T-helper 1 cell (primary cell): ENCODE measurements at places on chromosomes 6 and 20.

GRCh38 chr20:14569641-14570040 lies 232.2 kb upstream of the FLRT3 start:
- DNase-seq: no peak

GRCh38 chr6:100913400-100914276 lies 32.5 kb upstream of the ASCC3 start:
- DNase-seq: no peak

DNA sequence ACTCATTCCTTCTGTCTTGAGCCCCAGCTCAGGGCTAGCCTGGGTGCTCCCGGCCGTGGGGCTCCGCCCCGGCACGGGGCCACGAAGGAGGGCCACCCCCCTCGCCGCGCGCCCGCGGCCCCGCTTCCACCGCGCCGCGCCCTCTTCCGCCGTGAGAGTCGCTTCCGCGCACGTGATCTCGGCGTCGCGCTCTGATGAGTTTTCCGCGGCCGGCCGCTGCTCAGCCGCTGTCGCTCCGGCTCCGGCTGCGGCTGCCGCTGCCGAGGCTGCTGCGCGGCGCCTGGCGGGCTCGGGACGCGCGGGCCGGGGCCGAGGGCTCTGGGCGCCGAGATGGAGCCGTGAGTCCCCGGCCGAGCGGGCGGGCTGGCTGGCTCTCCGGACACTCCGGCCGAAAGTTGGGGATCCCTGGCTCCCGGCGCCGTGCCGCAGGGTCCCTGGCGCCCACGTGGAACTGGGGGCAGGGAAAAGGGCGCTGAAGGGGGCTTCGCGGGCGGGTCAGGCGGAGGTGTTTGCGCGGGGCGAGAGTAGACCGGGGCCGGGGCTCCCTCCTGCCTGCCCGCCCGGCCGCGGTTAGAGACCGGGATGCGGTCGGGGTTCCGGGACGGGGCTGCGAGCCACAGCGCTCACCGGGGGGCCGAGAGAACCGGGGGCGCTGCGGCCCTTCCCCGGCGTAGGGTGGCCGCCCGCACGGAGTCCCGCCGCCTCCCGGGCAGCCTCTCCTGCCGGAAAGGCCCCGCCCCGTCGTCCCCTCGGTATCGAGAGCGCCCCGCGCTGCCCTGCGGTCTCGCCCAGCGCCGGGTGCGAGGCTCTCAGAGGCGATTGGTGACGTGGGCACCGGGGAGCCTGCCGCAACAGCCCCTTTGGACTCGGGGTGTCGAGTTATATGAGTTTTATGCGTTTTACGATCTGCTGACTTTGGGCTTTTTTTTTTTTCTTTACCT lies at the start of gene TMEM181:
Gene TMEM181, plus strand, starts transcription at position 197 of the 941 bp plus-strand sequence. Its CDS starts 134 bp downstream, at position 331.
- DNase-seq: peak; percentile 81

- no peak for DNase-seq
These were observed 48.5 kb downstream of the RPF2 start for GRCh38 chr6:111030008-111031007.

GRCh38 chr6:105753620-105754211 lies 332.4 kb upstream of the PRDM1 start:
- DNase-seq: no peak

DNA sequence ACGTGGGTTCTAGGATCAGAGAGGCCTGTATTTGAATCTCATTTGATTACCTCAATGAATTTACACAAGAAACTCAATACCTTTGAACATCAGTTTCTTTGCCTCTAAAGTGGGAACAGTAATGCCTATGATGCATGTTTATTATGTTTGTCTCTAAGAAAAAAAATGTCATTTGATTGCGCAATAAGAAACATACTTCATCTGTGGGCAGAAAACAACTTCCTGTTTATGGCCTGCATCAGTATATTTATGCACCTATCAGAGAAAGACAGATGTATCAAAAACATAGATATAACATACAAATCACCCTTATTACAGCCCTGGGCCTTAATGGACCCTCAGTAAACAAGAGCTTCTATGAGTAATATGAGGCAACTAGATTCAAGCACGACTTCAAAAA lies 516.4 kb upstream of the ARID1B start:
- DNase-seq: no peak

GRCh38 chr6:43280234-43280633 lies 17.8 kb upstream of the SLC22A7 start:
- no peak for DNase-seq

- no peak for DNase-seq
These were observed 74.6 kb downstream of the TMEM244 start for GRCh38 chr6:129786548-129786947.

- no peak for DNase-seq
These were observed 81.5 kb upstream of the F13A1 start for GRCh38 chr6:6402006-6402405.

DNA sequence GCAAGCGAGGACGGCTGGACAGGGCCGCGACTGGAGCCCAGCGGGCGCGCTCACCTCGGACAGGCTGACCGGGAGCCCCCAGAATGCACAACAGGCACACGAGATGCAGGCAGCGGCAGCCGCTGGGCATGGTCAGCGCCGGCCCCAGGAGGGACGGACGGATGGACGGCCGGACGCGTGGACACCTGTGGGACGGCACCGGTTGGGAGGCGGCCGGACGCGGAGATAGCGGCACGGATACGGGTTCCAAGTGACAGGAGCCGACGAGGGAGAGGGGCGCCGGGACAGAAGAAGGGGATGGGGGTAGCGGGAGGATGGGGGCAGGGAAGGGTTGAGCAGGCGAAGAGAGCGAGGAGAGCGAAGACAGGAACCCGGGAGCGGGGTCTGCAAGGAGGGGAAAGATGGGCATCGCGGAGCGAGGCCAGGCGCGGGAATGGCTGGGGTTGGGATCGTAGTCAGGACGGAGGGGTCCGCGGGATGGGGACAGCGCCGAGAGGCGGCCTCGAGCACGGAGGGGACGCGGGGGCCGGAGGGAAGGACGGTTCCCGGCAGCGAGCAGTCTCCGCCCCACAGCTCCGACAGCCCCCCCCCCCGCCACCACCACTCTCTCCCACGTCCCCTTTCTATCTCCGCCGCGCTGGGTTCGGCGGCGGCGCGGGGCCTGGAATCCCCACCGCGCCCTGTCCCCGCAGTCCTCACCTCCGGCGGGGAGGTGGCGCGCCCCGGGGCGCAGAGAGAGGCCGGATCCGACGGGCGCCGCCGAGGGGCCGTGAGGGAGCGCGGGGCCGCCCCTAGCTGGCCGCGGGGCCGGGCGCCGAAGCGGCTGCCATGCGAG lies 435 bp downstream of the DLK2 start:
- peak; percentile 20 for DNase-seq

DNA sequence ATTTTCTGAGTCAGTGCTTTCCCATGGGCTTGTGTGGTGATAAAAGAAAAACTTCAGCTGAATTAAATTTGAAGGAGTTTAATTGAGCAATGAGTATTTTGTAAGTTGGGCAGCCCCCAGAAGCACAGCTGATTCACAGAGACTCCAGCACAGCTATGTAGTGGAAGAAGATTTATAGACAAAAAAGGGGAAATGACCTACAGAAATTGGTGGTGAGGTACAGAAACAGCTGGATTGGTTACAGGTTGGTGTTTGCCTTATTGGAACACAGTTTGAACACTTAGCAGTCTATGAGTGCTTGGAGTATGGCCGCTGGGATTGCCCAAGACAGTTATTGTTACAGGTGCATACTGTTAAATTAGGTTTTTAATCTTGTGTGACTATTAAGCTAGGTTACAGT lies 96.9 kb upstream of the PTPRK start:
- no peak for DNase-seq

DNA sequence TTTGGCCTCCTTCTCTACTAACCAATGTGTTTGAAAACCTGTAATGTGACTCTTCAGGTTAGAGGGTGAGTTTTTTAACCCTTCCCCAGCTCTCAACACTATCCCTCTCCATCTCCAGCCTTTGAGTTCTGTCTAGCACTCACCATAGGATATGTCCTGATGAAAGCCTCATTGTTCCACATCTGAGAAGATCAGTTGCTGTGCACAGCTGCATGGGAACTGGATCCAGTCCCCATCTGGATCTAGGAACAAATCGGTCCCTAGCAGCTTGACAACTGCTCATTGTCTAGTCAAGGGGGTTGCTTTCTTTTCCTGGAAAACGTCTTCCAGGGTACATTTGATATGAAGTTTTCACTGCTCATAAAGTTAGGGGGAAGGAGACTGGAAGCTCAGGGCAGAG lies 45.4 kb upstream of the AGPAT4 start:
- no peak for DNase-seq

- DNase-seq: no peak
These were observed 253.4 kb downstream of the HACE1 start for GRCh38 chr6:104606361-104606760.

DNA sequence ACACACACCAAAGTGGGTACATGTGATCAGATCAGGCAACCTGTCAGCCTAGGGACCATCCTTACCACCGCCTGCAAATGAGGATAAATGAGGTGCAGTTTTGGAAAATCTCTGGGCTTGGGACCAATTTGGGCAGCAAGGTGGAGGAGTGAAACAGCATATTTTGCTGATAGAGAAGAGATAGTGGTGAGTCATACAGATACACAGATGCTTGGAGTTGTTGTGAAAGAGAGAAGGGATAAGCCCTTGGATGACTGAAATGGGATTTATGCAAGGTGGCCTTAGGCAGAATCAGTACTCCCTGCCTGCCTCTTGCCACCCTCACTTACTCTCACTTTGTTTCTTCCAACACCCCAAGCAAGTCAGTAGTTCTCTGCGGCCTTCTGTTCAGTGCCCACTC lies 34.7 kb downstream of the BMP2 start:
- no peak for DNase-seq

- DNase-seq: no peak
These were observed 100.3 kb downstream of the EDN3 start for GRCh38 chr20:59400708-59401107.

GRCh38 chr6:17197607-17198006 lies 83.6 kb upstream of the RBM24 start:
- no peak for DNase-seq

DNA sequence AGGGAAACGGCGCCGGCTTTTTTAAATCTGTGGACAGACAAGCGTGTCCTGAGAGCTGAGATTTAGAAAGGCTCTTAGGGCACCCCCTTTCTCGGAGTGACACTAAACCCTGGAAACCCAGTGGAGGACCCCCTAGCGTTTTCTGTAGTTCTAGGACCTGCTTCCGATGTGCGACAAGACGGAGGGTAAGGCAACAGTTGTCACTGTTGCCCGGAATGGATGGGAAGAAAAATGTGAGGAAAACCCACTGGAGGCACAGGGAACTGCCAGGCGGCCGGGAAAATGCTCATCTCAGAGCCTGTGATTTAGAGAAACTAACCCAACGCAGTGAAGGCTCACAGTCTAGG lies 551 bp upstream of the ATP5F1E start:
- DNase-seq: no peak

GRCh38 chr6:115071962-115072361 lies 729.1 kb upstream of the HS3ST5 start:
- no peak for DNase-seq
